Cardiac septum (tissue), 1 donor: ENCODE measurements at places on chromosomes 12 and 14. TPM values are rescaled to one million over a fixed set of nuclear protein-coding genes. Genes with fewer than 3 reads are reported as not detected.

SMCO2 gene
- 0.38 TPM for total RNA-seq

GRCh38 chr12:58489394-58489793, 430.9 kb downstream of the LRIG3 start:
- DNase-seq, result no peak

- no peak for DNase-seq
Observed at GRCh38 chr14:95267306-95267705, 52.4 kb downstream of the CLMN start.

DNA sequence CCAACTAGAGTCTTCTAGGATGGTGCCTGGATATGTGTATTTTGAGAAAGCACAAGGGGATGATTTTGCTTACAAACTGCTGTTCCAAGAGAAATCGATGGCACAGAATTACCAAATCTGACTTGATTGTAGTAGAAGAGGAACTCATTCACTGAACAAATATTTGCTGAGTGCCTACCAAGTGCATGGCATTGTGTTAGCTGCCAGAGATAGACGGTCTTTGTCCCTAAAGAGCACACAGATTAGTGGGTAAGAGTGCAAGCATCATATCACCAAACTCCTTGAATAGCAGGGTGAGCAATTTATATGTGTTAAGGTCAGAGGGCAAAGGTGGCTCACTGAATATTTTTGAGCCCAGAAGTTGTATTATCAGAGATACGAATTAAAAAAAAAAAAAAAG, 3.5 kb upstream of the FOXN3 start:
- DNase-seq, result no peak

- no peak for DNase-seq
Observed at GRCh38 chr14:23009483-23009938, 432 bp downstream of the C14orf93 start.

GRCh38 chr14:104138718-104139459, 502 bp downstream of the KIF26A start:
- no peak for DNase-seq

DNA sequence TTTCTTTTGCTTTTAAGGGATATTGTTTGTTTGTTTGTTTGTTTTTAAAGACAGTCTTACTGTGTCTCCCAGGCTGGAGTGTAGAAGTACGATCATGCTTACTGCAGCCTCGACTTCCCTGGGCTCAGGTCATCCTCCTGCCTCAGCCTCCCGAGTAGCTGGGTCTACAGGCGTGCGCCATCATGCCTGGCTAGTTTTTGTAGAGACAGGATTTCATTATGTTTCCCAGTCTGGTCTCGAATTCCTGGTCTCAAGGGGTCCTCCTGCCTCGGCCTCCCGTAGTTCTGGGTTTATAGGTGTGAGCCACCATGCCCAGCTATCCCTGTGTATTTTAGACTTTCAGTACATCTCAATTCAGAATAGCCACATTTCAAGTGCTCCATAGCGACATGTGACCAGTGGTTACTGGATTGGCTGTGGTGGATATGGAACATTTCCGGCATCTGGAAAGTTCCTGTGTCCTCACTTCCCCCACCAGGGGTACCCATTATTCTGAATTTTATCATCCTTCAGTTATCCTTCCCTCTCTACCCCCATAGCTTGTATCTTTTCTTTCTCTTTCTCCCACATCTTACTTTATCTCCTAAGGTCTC, 61.1 kb downstream of the HRK start:
- no peak for DNase-seq

- DNase-seq, result no peak
Observed at GRCh38 chr14:53603994-53604393, 352.6 kb downstream of the BMP4 start.
